ENCODE measurements at places on chromosomes 11 and 22.

DNA sequence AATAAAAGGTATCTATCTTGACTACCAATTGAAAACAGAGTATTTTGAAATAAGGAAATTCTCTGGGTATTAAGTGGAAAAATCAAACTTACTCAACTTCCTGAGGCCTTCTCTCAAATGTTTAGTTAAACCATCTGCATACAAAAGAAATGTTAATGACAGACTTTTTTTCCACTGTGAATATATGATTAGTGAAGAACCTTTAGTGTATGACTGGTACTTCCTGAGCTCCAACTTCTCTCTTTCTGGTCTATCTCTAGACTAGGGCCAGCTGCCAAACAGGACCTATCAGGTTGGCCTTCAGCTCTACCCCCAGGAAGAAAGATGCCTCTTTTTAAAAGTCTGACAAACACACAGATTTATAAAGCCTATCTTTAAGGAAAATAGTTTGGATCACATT, 68.8 kb upstream of the SCUBE2 start:
- no peak for DNase-seq

DNA sequence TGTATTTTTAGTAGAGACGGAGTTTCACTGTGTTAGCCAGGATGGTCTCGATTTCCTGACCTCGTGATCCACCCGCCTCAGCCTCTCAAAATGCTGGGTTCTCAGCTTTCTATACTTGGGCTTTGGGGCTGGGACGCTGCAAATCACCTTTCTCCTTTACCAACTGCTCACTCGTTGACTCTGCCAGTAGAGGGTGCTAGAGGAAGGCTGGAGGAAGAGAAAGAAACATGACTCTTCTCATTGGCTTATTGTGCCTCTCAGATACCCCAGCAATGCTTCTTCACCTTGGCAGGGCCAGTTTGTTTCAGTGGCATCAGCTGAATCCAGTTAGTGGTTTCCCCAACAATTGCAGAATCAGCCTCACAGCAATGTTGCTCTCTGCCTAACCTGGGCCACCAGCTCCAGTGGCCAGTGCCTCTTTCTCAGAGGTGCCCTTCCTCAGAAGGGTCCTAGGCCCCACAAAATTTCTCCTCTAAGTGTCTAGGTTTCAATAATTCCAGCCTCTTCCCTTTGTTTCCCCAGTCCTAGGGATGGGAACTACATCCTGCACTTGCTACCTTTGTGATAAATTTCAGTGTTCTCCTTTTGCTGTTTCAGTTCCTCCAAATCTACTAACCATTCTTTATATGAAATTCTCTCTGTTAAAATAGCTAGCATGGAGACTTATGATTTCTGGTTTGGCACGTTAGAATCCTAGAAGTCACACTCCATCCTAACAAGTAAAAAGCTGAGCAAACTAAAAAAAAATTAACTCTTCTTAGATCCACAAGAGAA, 71.5 kb upstream of the VSTM5 start:
- no peak for DNase-seq

GRCh38 chr11:119153049-119153818, 4.4 kb downstream of the ABCG4 start:
- no peak for DNase-seq

- DNase-seq = no peak
Measured at GRCh38 chr11:115705200-115705599, 201.0 kb upstream of the CADM1 start.

GRCh38 chr22:43066844-43067385, 22.3 kb downstream of the TTLL1 start:
- no peak for DNase-seq

GRCh38 chr11:123585706-123586105, 68.7 kb downstream of the SCN3B start:
- no peak for DNase-seq

GRCh38 chr22:40469181-40469580, 98.8 kb downstream of the SGSM3 start:
- no peak for DNase-seq

- no peak for DNase-seq
Measured at GRCh38 chr11:84437071-84437980, 1151.2 kb upstream of the CCDC90B start.

- DNase-seq = no peak
Measured at GRCh38 chr11:69367211-69367964, 73.4 kb downstream of the MYEOV start.
